ENCODE measurements at places on chromosomes 7 and 10.
A peak's percentile ranks its signal among the peaks of the same experiment; 100 is the strongest.

- no peak for DNase-seq
Measured at GRCh38 chr10:36221101-36221500, 579.0 kb upstream of the FZD8 start.

GRCh38 chr7:143385891-143386781 is 5.0 kb downstream of the ZYX start:
- DNase-seq: peak; percentile 51

GRCh38 chr7:89246196-89246595 is 450.7 kb upstream of the TEX47 start:
- DNase-seq: no peak

GRCh38 chr7:36291387-36292316 is 98.0 kb upstream of the ANLN start:
- peak; percentile 48 for DNase-seq

- no peak for DNase-seq
Measured at GRCh38 chr7:50212666-50213621, 91.6 kb upstream of the IKZF1 start.

DNA sequence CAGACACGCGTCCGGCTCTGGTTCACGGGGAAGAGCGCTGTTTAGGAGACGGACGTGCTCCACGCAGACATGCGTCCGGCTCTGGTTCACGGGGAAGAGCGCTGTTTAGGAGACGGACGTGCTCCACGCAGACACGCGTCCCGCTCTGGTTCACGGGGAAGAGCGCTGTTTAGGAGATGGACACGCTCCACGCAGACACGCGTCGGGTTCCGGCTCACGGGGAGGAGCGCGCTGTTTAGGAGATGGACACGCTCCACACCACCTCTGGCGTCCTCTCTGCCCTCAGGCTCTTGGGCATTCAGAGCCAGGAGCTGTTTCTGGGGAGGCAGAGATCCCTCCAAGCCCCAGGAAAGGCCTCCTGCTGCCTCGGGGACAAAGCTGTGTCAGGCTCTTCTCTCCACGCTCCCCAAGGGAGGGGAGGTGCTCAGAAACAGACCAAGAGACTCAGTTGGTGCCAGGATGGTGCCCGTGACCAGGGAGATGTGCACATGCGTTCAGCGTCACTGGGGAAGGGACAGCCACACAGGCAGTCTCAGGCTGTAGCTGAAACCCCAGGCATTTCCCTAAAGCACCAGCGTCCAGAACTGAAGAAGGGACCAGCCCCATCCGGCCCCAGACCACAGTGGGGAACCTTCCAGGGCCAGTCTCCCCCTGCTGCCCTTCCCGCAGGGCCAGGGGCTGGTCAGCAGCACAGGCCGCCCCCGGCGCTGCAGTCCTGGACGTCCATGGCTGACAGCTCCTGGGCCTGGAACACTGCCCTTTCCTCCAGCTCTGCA is 175.6 kb downstream of the ELFN1 start:
- DNase-seq: no peak

- no peak for DNase-seq
Measured at GRCh38 chr10:22999942-23000341, 72.1 kb downstream of the ARMC3 start.

DNA sequence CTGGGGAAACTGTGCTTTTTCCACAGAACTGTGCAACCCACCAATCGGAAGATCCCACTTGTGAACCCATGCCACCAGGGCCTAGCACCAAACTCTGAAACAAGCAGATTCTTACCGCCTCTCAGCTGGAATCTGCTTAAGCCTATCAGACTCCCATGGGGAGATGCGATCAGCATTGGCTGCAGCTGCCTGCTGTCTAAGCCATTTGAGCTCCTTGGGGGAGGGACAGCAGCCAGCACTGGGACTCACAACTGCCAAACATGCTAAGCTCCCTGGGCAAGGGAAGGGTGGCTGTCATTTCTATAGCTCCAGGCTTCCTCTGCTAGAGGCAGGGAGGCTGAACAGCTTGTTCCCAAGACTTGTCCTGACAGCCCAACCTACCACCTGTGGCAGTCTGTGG is 283.8 kb downstream of the CDK14 start:
- DNase-seq: no peak

GRCh38 chr10:80540136-80540535 is 2.4 kb downstream of the SH2D4B start:
- DNase-seq: no peak

GRCh38 chr10:123800289-123800688 is 91.3 kb downstream of the CPXM2 start:
- DNase-seq: no peak

DNA sequence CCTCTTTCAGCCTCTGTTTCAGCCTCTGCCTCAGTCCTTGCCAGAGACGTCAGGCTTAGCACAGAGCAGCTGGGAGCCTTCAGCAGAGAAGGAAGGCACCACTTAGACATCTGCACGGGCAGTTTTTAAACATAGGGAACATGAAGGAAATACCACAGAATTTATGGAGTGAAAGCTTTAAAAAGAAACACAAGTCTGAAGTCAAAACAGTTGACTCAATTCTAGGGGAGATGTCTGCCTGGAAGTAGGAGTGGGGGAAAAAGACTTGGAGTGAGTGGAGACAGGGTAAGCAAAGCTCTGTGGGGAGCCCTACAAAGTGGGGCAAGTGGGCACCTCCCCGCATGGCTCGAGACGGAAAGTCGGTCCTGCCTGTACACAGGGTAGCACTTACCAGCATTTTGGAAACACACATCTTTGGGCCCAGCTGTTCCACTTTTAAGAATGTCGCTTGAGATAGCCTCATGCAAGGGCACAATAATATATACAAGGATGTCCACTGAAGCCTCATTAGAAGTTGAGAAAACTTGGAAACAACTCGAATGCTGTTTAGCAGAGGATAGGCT is 5.0 kb upstream of the TBXAS1 start:
- no peak for DNase-seq

DNA sequence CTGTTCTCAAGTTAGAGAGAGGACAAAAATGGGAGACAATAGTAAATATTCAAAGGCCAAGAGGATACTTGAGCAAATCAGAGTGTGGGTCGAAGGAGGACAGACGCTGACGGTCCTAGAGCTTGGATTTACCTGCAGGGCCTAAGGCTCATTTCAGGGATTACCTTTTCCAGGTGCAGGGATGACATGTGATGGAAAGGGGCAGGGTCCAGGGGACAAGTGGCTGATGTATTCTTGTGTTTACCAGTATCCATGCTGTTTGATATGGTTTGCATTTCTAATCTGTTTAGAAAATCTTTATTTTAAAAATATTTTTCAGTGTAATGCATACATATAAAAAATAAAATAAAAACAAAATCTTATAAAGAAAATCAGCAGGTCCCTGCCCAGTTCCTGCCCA is 5.3 kb downstream of the GALNTL5 start:
- no peak for DNase-seq

DNA sequence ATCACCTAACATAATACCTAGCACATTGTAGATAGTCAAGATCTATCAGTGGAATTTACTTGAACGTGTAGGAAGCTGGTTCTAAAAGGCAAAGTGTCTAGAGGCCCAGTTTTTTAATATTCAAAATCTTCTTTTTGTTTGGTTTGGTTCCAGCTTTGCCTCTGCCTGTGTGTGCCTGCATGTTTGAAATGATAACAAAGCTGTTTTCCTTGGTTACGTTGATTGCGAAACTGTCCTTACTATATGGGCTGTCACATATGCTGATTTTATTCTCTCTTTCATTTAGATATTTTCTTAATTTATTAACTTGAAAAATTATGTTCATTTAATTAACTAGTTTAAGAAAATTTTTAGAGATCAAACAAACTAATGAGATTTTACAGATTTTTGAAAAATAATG is 237.3 kb downstream of the SEMA3A start:
- DNase-seq: no peak

GRCh38 chr7:104174798-104175197 is 33.0 kb downstream of the ORC5 start:
- DNase-seq: no peak

DNA sequence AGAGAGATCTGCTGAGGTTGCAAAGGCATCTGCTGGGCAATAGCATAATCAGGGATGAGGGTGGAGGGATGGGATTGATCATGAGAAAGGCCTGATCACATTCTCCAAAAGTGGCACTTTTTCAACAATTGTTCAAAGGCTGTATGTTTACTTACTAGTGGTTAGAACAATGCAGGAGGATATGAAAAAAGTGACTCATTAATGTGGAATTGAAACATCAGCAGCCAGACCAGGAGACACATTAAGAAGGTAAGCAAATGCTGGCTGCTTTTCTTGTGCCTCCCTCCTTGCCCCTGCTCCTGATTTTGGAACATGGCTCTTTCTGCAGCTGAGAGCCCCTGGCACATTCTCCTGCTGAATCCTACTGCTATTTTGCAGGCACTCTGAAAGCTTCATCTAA is 63.5 kb downstream of the FAM204A start:
- DNase-seq: no peak

- DNase-seq: no peak
Measured at GRCh38 chr7:104921596-104921995, 92.4 kb upstream of the KMT2E start.

DNA sequence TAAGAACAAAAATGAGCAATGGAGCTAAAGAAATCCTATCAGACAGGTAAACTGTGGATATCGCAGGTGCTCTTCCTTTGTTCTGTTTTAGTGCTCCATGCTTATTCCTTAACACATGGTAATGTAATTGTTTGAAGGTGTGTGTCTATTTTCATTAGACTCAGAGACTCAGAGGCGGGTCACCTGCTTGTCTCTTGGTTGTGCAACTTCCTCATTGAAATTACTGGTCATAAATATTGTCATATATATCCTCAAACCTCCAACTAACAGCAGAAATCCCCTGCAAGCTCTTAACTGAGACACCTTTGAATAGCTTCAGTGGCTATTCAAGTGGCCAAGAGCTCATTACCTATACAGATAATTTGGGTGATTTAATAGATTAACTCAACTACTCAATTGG is 177.2 kb downstream of the PTN start:
- DNase-seq: no peak

DNA sequence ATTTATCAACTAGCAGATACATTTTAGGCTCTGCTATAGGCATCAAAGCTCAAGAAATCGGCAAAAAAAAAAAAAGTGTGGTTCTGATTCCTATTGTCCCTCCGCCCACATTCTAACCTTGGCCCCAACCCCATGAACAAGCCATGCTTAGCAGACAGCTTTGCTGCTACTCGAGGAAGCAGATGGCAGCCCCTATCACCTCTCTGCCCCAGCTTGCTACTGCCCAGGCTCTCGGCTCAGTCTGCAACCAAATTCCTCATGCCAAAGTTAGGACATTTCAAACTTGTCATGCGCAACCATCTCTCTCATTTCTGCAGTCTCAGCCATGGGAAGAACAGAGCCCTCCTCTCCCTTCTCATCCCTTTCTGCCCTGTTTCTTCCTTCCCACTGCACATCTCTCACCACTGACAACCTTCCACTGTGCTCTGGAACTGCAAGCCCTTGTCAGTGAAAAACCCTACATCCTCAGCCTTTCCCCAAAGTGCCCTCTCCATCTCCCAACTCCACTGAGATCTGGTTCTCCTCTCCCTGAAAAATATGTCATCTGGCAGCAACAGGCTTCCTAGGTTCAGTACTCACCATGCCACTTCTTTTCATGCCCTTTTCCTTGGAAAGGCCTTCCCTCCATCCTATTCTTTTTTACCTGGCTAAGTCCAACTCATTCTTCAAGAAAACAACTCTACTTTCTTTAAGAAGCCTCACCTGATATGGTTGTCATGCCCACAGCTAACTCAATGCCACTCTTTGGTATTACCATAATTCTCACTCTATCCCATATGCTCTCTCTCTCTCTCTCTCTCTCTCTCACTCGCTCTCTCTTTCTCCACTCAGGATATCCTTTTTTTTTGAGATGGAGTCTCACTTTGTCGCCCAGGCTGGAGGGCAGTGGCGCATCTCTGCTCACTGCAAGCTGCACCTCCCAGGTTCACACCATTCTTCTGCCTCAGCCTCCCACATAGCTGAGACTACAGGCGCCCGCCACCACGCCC is 60.1 kb upstream of the FHIP2A start:
- no peak for DNase-seq

DNA sequence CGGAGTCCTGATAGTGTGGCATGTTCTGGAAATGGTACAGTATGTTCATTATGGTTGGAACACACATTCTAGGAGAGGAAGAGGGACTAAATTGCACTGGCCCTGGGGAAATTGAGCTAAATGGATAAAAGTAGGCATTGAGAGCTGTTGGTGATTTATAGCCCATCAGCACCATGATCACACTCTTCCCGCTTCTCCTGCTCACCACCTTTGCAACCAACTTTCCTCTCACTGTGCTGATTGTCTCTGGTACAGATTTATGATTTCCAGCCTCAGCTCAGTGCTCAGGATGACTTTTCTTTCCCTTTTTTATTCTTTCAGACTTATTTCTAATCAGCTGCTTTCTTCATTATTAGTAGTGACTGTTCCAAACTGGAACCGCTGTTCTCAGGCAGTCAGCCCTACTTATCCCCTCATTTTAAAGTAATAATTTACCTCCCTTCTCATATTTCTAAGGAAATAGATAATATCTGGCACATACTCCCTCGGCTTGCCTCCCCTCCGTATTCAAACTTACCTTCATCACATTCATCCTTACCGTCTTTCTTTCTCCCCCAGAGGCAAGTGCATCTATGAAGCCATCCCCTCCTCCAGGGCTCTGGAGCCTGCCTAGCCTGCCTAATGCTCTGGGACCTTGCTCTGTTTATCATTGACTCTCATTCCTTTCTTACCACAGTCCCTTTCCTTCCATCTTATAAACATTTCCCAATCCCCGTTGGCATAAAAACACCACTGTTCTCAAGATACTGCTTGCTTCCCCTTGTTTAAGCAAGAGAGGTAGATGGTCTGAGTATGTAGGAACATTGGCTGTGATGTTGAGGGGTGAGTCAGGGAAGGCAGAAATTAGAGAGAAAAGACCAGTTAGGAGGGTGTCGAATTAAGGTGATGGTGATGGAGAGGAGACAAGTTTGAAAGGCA is 51.6 kb upstream of the RPA3 start:
- no peak for DNase-seq

- DNase-seq: no peak
Measured at GRCh38 chr7:36171503-36171902, 18.4 kb downstream of the EEPD1 start.

GRCh38 chr7:42469341-42469740 is 232.3 kb upstream of the GLI3 start:
- no peak for DNase-seq

GRCh38 chr7:79949778-79950177 is 184.9 kb upstream of the GNAI1 start:
- DNase-seq: no peak

GRCh38 chr7:103148994-103149807 is at the start of gene NAPEPLD:
TSS of gene NAPEPLD (minus strand) at chr7:103149099. CDS start at chr7:103128776, 20,323 bp downstream.
- DNase-seq: peak; percentile 28

DNA sequence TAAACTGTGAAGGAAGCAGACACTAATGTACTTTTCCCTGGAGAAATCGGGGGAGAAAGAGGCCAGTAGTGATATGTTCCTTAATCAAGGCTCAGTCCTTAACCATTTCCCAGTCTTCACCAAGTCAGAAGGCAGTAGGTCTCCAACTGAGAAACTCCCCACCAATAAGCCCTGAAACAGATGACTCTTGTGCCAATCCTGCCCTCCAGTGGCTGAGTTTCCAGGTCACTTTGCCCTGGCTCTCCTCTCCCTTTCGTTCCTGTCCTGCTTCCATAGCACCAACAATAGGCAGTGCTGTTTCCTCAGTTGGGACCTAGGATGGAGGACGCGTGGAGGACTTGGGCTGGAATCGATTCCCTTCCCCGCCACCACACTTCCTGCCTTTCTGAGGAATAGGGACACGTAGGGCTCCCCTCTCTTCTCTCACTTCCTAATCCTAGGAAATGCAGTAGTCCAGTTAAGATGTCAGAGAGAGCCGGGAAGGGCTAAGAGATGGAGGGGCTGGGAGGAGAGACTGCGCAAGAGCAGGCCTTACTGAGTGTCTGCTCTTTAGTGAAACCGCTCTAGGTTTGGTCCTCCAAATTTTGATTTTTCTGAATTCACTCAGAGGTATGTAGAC is 23.4 kb downstream of the ATOH7 start:
- peak; percentile 22 for DNase-seq

Data from retinal pigment epithelial cell (primary cell).